ENCODE measurements at places on chromosomes 4 and X.

- DNase-seq, result no peak
These were observed 235.1 kb downstream of the QDPR start for GRCh38 chr4:17276776-17277175.

GRCh38 chr4:107733431-107733925 is 13.4 kb upstream of the PAPSS1 start:
- no peak for DNase-seq

DNA sequence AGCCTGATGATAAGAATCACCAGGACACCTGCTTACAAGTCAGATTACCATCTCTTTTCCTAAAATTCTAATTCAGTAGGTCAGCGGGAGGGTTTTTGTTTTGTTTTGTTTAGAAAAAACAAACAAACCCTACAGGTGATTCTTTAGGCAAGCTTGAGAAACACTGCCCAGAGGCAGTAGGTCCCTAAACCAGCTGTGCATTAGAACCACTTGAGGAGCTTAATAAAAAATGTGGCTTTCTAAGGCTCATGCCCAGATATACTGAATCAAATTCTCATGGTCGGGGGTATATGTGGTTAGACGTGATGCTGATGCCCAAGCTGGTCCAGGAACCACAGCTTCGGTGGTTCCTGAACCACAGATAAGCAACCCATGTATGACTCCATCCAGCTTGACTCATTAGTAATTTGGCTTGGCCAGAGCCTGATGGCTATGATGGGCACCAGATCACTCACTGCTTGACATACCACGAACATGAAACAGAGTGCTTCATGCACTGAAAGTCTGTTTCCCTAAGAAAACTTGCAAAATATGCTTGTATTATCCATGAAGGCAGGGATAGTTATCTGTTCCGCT is 338.1 kb upstream of the F9 start:
- no peak for DNase-seq

DNA sequence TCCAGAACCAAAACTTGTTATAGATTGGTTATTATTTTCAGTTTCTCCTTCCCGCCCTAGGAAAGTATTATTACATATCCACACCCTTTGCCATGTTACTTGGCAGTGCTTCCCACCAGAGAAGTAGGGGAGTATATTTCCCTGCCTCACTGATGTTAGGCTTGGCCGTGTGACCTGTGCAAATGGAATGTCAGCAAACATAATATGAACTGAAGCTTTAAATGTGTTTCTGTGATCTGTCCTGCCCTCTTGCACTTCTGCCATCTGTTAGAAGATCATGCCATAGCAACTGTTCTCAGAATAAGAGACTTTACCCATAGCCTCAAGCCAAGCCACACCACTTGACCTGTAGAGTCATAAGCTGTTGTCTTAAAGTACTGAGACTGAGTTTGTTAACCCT is 36.7 kb upstream of the NEUROG2 start:
- no peak for DNase-seq

DNA sequence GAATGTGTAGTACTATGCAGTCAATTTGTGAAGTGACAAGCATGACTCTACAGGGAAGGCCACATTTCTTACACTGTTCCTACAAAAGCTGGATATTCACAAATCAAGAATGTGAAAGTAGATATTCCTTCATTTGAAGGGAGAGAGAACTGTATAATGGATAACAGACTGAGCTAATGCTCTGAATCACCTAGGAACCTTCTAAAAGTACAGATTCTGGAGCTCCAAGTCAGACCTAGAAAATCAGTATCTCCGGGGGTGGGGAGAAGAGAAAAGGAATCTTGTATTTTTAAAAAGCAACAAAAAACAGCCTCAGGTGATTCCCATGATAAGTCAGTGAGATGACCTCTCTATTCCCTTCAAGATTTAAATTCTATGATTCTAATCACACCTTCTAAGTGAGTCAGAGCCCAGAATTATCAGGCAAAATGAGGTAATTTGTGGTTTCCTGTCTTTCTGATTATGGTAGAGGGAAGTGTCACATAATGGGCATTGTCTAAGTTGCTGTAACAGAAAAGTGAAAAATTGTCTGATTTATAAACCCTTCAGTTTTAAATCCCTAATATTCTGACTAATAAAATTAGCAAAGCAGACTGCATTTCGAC is 80.9 kb downstream of the IL21 start:
- no peak for DNase-seq

DNA sequence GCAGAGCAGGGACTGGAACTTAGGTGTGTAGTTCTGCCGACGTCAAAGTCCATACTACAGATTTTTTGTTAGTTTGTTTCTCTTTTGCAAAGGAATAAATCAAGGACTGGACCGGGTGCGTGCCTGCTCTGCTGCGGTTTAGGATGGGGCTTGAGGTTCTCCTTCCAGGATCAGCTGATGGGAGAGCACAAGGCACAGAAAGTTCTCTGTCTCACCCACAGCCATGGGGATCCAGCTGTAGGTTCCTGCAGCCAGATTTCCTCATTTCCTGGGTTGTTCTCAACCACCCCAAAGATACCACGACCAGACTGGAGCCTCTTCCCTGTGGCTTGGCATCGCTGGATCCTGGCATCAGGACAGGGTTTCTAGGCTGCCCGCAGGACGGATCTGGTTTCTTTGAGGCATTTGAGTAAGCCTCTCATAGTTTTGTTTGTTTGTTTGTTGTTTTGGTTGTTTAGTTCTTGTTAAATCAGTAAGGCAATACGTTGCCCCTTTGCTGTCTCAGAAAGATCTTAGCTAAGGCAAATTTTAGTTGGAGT is 789 bp upstream of the SRPX start:
- DNase-seq, result no peak

- no peak for DNase-seq
These were observed 249.6 kb downstream of the NKX6-1 start for GRCh38 chr4:84249521-84249920.

- DNase-seq, result no peak
These were observed 32.2 kb upstream of the SLIT2 start for GRCh38 chr4:20219521-20219920.

DNA sequence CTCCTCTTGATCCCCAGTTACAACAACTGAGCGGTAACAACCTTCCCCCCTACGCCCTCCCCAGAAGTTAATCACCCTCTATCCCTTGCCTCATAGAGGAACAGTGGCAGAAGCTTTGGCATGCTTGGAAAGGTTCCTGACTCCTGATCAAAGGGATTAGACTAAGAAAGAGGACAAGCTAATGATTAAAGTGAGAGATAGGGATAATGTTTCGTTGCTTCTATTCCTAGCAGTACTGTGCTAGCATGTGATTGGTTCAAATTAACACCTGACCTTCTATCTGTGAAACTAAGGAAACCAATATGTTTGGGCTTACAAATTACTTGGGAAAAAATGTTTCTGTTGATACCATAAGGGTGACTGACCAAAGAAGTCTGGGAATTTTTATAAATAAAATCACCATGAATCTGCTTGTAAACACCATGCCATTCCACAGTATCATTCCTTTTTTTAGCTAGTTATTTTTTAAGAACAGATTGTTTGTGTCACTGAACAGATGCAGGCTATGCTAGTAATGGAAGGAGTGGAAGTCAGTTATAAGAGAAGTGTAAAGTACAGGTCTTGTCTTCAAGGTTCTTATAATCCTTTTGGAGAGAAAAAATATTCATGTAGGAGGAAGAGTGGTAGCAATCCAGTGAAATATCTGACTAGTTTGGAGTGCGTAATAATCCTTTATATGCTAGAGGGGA is 11.3 kb upstream of the ATP1B4 start:
- no peak for DNase-seq

DNA sequence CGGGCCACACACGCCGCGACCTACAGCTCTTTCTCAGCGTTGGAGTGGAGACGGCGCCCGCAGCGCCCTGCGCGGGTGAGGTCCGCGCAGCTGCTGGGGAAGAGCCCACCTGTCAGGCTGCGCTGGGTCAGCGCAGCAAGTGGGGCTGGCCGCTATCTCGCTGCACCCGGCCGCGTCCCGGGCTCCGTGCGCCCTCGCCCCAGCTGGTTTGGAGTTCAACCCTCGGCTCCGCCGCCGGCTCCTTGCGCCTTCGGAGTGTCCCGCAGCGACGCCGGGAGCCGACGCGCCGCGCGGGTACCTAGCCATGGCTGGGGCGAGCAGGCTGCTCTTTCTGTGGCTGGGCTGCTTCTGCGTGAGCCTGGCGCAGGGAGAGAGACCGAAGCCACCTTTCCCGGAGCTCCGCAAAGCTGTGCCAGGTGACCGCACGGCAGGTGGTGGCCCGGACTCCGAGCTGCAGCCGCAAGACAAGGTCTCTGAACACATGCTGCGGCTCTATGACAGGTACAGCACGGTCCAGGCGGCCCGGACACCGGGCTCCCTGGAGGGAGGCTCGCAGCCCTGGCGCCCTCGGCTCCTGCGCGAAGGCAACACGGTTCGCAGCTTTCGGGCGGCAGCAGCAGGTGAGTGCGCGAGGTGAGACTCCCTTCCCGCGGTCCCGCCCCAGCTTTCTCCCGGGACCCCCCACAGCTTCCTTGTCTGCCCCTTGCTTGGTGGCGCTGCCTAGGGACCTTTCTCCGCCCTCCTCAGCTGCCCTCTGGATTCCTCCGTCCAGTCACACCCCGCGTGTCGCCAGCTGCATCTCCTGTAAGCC is 678 bp downstream of the BMP3 start:
- no peak for DNase-seq

- no peak for DNase-seq
These were observed 106.8 kb downstream of the FAT4 start for GRCh38 chr4:125421547-125421946.

GRCh38 chrX:38870361-38870895 is 69.2 kb downstream of the MID1IP1 start:
- DNase-seq, result no peak

DNA sequence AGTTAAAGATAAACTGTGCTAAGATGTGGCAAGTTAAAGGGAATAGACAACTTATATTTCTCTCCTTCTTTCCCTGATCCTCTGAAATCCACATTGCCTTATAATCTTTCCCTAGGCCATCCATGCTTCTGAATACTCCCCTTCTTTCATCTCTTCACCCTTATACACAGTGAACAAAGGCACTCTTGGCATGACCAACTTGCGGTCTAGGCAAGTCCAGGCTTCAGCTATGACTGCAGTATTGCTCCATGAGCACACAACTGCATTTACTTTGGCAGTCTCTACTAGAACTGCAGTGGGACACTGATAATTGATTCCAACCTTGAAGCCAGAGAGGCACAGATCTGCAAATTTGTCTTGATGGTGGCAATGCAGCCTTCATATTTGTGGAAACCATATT is 24.2 kb upstream of the UBA6 start:
- no peak for DNase-seq

DNA sequence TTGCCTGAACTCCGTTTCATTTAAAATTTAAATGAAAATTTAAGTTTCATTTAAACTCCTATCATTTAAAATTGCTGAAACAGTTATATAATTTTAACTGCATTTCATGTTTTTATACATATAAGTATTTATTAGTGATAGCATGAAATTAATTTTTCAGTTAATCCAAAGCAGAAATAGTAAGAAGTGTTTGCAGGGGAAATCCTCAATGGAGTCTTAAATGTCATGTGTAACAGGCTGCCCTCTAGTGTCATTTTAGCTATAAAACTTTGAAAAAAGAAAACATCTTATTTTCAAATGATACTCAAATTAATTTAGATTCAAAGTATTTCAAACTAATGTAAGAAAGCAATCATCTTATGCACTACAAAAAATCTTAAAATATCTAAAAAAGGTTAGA is 27.2 kb downstream of the TAPT1 start:
- DNase-seq, result no peak

GRCh38 chrX:23386726-23387125 is 52.1 kb downstream of the PTCHD1 start:
- DNase-seq, result no peak

DNA sequence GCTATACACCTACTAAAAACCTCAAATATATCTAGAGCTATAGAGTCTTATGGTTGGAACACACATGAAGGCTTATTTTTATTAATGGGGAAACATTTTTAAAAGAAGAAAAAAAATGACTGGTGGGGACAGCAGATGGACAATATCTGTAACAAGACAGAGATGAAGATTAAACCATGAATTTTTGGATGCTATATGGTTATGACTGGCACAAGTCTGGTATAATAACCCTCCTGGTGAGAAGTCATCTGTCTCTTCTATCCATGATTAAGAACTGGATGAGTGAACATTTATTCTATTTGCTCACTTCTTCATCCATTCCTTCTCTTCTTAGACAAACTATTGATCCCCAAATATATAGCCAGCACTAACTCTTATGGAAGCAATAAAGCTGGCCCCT is 104.4 kb downstream of the EFHC2 start:
- no peak for DNase-seq

- no peak for DNase-seq
These were observed 3.0 kb upstream of the SLC25A6 start for GRCh38 chrX:1394731-1395501.

DNA sequence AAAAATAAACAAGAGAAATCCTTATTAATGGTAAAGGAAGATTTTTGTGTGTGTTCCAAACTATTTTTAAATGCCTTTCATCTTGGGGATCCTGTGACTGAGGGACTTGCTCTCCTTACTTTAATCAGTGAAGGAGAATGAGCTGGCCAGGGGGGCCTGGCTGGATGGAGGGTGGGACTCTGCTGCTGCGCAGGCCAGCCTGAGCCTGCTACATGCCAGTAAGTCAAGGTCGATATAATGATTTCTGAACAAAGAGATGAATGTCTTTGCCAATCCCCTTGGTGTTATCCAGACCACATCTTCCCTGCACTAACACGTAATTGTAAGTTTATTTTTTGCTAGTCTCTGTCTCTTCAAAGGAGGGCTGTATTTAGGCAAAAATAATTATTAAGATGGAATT is 1679.2 kb upstream of the TENM3 start:
- DNase-seq, result no peak

GRCh38 chr4:172344308-172344938 is 531.2 kb downstream of the GALNTL6 start:
- DNase-seq, result no peak

DNA sequence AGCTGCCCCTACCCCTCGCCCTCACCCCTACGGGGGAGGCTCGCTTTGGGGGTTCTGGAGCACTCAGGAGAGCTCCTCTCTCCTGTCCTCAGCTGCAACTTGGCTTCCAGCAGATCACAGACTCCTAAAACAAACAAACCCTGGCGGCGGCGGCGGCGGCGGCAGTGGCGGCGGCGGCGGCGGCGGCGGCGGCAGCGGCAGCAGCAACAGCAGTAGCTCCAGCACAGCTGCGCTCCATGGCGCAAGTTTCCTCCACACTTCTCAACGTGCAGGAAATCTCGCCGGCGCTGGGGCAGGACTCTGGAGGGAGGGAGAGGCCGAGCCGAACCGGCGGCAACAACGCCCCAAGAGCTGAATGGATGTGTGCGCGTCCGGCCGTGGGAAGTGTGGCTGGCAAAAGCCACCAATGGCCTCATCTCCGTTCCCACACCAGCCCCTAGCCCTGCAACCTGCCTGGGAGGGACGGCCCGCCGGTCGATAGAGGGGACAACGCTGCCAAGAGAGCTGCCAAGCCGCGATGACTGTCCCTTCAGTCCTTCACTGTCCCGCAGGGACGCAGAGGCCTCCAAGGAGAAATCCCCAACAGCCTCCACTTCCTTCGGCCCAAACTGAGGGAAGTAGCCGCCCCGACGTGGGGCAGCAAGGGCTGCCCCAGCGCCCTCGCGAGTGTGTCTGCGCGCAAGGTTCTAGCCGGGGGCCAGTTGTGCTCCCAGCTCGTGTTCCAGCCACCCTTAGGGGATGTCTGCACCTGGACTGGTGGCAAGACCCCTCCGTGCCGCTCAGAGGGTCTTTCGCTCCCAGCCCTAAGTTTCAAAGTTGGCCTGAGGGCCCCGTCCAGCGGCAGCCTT is 775 bp downstream of the SHROOM4 start:
- no peak for DNase-seq

- no peak for DNase-seq
These were observed 514.3 kb downstream of the PCDH7 start for GRCh38 chr4:31234494-31234893.
